Fibroblast of the aortic adventitia (primary cell): ENCODE measurements at places on chromosomes 5 and 9.
A peak's percentile ranks its signal among the peaks of the same experiment; 100 is the strongest.

DNA sequence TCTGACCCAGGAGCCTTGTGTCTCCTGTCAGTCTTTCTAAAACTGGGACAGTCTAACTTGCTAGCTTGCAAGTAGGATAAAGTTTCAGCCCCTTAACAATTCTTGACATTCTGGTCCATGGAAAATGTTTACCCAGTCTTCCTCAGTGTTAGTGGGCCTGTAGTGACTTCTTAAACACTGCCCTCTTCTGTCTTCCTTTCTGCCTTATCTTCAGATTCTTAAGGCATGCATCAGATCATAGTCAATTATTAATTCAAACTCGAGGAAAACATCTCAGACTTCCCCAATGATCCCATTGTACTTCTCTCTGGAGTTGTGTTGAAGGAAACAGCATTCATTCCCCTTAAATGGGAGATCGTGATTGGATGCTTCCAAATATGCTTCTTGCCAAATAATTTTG is 1199.8 kb downstream of the DTWD2 start:
- no peak for DNase-seq

DNA sequence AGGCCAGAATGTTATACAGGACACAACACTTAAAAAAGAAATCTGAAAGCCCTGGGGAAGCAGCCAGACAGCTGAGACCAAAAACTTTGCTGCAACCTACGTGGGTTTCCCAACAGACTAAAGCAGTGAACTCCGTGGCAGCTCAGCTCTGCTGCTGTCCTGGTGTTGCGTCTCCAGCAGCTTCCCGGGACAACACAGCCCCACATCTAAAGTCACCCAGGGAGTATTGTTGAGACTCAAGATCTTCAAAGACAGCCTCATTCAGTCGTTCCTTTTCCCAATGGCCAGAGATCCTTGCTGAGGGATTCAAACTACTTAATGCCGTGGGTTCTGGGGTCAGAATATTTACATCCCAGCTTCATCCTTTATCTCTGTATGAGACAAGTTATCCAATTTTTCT is 125.8 kb downstream of the MED10 start:
- DNase-seq: no peak

DNA sequence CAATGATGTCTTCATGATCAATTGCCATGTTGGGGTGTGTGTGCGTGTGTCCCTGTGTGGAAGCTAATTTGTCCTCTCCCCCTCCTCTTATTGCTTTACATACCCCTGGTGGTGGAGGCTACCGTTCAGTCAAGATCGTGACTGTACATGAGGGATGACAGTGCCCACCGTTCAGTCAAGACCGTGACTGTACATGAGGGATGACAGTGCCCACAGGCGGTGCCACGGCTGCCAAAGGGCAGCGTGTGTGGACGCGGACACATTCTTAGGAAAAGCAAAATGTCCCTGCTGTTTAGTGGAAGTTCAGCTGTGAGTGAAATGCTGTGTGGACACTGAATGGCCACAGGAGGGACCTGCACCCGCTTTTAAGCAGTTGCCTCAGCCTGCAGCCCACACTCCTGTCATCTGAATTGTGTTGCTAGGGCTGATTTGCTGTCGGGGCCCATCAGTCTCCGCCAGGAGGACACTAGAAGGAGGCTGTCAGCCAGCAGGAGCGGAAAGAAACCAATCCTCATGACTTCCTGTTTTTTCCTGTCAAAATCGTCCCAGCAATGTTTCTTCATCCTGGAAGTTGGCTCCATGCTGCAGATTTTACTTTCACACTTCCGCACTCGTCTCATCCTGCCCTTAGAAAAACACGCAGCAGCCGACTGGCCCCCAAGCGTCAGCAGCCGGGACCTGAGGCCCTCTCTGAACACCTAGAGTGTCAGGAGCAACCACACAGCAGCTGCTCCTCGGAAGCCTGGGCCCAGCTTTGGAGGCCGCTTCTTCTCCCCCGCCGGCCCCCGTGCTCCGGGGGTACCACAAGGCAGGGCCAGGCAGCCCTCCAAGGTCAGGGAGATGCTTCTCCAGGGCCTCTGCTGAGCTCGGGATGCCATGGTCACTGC is 9.1 kb downstream of the OR2V1 start:
- no peak for DNase-seq

GRCh38 chr9:6877671-6878161 is 119.9 kb downstream of the KDM4C start:
- DNase-seq: peak; percentile 73

- DNase-seq: peak; percentile 95
Measured at GRCh38 chr9:33139421-33140228, 27.5 kb downstream of the B4GALT1 start.

DNA sequence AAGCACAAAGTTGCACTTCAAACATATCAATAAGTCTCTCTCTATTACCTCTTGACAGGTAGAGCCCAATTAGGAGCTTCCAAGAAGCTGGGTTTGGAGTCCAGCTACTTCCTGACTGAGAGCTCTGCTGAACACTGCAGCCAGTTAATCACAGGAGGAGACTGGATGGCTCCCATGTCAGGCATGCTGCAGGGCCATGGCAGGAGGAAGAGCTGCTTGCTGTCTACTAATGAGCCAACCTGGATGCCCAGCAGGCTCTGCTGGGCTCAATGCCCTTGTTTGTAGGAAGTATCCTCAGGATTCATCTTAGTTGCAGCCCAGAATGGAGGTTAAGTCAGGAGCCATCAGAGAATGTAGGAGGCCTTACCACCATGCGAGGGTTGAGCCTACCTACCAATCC is 91.9 kb downstream of the TMEM215 start:
- no peak for DNase-seq

DNA sequence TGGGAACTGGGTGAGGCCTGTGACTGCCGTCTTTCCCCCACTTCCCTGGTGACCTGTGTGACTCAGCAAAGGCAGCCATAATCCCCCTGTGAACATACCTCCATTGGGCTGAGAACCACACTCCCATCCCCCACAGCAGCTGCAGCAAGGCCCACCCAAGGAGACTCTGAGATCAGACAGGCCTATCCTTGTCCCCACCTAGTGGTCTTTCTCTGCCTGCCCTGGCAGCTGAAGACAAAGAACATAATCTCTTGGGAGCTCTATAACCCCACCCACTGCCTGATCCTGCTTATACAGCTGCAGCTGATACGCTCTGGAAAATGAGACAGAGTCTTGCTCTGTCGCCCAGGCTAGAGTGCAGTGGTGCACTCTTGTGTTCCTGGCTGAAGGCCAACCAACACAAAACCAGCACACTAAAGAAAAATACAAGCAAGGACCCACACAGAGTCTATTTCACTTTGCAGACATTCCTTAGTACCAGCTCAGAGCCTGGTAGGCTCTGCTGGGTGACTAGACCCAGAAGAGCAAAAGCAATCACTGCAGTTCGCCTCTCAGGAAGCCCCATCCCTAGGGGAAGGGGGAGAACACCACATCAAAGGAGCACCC is 106.7 kb downstream of the MCTP1 start:
- peak; percentile 24 for DNase-seq

- peak; percentile 92 for DNase-seq
Measured at GRCh38 chr5:157948738-157949410, 89.9 kb upstream of the CLINT1 start.

DNA sequence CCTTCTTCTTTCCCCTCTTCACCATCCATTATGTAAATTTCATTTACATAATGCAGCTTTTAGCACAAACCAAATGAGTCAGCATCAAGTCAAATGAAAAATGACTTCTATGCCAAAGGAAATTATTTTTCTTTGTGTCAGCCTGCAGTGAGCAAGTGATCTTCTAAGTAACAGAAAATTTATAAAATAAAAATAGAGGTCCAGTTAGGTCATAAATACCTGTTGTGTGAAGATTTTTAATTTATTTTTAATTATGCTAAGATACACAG is 16.7 kb upstream of the THG1L start:
- DNase-seq: peak; percentile 7

GRCh38 chr9:121765021-121765950 is 113.9 kb downstream of the DAB2IP start:
- peak; percentile 36 for DNase-seq

DNA sequence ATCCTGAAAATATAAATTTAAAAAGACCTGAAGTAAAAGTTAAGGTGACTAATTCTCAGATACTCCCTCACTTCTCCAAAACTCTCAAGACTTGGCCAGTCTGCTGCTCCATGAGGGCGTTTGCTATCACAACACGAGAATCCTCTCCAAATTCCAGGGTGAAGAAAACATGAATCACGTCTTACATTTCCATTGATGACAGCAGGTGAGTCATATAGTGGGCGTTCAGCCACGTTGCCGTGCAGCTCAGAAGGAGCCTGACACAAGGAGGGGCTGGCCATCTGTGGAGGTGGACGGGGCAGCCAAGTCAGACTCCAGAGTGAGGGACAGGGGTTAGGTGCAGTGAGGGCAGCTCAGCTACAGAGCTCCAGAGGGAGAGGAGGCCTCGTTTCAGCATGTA is 555.1 kb upstream of the ADAMTS16 start:
- DNase-seq: peak; percentile 88

DNA sequence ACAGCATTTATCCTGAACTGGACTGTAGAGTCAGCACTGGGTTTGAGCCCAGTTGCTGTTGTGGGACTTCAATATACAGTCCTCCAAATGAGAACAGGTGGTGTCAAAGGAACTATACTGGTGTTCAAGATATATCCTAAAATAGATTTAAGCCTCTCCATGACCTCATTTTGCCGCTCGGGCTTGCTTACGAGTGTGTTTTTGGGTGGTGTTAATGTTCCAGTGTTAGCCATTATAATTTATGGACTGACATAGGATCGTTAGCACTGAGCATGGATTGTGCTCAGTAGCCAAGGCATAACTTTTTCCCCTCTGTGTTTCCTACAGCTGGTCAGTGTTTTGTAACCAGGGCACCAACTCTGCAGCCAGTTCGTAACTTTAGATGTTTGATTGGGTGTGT is 306.6 kb downstream of the SPATA31D1 start:
- no peak for DNase-seq

DNA sequence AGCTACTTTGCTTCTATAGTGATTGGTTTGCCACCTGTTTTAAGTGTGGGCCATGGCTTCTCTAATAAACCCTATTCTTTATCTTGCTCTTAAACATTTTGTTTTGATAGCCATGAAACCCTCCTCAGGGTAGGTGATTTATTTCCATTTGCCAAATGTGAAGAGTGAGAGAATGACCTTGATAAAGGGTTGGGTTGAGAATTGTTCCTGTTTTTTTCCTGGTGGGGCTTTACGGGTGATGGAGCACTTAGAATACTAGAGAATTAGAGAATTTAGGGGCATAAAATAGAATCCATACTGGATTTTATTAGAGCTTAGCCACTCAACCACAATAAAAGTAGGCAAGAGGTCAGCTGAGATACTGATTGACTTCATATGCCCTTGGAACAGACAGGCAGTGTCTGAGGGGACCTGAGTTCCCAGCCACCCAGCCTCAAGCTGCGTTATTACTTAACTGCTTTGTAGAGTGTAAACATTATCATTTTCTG is 68.9 kb downstream of the COMMD10 start:
- no peak for DNase-seq

DNA sequence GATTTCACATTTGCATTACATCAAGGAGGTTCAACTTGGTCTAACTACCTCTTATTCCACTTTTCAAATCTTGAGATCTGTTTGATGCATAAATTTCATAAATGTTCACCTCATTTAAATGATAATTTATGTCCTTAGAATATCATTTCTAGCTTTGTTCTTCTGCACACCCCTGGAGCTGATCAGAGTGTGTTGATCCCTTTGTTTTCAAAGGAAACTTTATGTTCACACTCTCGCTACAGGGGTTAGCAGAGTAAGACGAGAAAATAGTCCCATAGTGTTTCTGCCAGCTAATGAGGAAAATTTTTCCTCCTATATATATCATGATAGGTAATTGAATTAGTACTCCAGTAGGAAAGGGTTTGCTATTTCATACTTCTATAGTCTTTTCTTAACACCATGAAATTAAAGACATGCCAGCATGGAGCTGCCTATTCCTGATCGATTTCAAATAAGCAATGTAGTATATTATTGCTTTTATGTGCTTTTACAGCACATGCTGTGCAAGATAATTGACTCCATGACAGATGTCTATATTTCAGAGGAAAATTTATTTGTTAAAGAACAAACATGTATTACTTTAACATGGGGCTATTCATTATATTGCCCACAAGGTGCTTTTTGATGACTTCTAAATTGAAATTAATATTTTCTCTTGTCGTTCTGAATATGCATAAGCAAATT is 4.8 kb upstream of the PAM start:
- DNase-seq: no peak

GRCh38 chr9:72353455-72354116 is 11.4 kb downstream of the ZFAND5 start:
- no peak for DNase-seq

GRCh38 chr5:12861886-12862654 is 957.8 kb upstream of the CTNND2 start:
- no peak for DNase-seq

DNA sequence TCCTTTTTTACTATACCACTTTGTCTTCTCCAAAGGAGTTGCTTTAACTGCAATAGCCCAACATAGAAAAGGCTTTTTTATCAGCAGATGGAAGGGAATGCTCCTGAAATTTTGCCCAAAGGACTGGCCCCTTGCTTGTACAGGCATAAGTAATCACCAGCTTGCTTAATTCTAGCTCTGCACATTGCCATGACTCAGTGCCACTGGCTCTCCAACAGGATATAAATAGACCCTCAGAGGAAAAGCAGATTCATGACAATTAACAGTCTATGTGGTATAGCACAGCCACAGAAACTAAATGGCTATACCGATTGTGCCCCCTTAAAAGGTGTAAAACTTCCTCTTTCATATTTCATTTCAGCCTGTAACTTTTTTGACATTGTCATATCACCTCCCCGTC is 227.0 kb downstream of the ZNF608 start:
- peak; percentile 88 for DNase-seq

DNA sequence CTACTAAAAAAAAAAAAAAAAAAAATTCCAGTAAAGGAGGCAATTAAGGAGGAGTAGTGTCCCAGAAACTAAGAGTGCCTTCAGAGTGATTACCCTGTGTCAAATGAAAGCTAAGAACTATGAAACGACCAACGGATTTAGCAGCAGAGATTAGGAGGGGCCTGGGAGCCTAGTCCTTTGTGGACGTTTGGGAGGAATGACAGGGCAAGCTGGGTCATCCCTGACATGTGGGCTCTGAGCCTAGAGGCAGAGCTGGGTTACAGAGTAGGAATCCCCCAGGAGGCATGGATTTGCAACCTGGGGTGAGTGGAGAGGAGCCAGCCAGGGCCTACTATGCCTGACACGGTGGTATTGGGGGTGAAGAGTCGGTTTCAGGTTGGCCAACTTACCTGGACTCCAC is 4.3 kb upstream of the ARID3C start:
- no peak for DNase-seq

DNA sequence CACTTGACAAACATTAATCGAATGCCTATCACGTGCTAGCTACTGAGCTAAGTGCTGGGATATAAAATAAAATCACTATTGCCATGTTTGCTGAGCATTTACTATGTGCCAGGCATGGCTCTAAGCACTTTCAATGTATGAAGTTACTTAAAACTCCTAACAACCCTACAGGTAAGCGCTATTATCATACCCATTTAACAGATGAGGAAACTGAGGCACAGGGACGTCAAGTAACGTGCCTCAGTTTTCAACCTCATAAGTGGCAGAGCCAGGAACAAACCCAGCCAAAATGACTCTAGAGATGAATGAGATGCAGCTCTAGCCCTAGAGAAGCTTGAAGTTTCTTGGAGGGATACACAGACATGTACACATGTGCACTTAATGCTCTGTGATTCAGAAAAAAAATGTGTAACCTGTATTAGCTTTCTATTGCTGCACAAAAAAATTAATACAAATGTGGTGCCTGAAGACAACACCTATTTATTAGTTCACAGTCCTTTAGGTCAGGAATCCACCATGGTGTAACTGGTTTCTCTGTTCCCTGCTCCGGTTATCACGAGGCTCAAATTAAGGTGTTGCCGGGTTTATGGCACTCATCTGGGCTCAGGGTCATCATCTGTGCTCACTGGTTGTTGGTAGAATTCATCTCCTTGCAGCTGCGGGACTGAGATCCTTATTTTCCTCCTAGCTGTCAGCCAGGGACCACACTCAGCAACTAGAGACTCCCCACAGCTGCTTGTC is 33.7 kb downstream of the TTLL11 start:
- DNase-seq: no peak
